ENCODE measurements at places on chromosomes 12 and 14.
A peak's percentile ranks its signal among the peaks of the same experiment; 100 is the strongest.

DNA sequence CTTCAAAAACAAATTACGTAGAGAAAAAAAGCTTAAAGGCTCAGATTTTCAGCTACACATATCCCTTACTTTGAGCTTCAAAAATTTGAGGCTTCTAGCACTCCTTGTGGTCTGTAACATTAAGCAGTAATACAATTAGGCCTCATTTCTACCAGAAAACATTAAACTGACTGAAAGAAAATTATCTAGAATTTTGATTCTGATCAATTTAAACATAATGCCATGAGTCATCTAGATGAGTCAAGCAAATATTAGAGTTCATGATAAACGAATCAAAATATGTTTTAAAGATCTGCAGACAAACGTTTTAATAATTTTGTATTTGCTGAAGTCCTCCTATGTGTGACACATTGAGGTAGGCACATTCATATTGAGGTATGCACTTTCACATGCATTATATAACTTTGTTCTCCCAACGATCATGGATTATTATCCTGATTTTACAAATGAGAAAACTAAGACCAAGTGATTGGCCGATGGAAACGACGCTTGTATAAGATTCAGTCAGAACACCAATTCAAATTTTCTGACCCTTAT, 4.3 kb downstream of the OSBPL8 start:
- no peak for DNase-seq

GRCh38 chr14:90999299-90999698, 61.1 kb downstream of the RPS6KA5 start:
- DNase-seq = no peak

DNA sequence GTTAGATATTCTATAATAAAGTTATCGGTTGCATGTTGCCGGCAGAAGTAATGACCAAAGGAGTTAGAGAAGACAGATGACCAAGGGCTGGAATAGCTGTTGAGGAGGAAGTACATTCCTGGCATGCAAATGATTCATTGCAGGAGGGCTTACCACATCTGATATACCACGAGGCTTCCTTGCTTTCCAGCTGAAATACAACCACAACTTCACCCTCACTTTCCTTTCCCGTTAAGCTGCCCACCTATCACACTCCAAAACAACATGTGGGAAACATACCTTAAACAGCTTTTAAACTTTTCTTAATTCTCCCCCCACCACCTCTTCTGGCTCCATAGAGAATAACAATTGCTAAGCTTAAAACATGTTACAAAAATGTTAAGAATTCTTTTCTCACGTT, 594.1 kb downstream of the NRXN3 start:
- DNase-seq = no peak

GRCh38 chr12:85569261-85569660, 266.9 kb downstream of the RASSF9 start:
- DNase-seq = no peak

GRCh38 chr12:112906712-112907414, at the start of gene OAS1:
TSS of gene OAS1 (plus strand) at chr12:112906962. CDS start at chr12:112907040, 78 bp downstream.
- DNase-seq = no peak

DNA sequence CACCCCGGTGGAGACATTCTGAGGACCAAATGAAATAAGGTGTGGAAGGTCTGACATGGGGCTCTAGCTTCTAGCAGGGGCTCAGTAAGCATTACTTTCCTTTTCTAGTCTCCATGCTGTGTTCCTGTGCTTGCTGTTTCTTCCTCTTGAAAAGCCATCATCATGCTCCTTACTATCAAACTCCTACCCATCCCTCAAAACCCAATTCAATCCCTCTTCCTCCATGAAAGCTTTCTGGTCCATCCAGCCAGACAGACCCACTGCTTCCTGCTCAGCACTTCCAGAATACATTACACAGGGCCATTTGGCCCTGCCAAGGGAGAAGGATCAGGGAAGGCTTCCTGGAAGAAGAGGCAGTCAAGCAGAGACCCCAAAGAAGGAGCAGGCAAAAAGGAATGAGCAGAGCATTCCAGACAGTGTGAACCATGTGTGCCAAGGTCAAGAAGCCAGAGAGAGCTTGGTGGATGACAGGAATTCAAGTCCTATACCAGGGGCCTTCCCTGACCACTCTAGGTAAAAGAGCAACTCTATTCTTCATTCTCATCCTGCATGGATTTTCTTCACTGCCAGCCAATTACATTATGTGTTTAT, 59.5 kb downstream of the NUAK1 start:
- DNase-seq = no peak

DNA sequence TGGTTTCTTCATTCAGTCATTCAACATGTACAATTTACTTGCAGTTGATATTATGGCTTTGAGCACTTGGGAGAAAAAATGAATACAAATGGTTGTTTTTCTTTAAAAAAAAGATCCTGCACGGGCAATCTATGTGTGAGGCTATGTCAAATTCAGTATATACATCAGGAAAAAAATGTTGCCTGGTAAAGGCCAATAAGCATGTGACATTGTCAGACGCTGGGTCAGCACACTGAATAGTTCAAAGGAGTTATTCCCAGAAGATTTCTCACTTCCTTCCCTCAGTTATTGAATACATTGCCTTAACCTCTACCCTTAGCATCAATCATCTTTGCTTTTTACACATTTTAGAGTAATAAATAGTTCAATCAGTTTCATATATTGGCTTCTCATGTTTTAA, 319.2 kb downstream of the NUAK1 start:
- no peak for DNase-seq

GRCh38 chr12:123064885-123065619, 84.6 kb downstream of the ARL6IP4 start:
- peak; percentile 86 for DNase-seq

DNA sequence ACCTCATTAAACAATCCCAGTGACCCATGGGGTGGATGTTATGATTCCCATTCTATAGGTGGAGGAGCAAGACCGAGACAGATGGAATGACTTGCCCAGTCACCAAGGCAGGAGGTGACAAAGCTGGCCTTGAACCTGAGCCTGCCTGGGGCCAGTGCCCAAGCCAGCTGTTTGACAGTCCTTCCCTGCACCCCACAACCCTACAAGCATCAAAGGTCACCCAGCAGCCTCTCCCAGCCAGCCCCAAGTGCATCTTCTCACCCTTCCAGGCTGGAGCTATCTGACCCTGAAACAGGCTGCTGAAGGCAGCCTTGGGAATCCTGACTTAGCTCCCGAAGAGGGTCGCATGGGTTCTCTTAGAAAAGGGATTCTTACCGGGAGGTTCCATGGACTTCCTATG, 20.3 kb downstream of the MMAB start:
- no peak for DNase-seq

GRCh38 chr12:26164118-26164517, 31.3 kb upstream of the SSPN start:
- no peak for DNase-seq

GRCh38 chr14:96945721-96946120, 148.5 kb downstream of the VRK1 start:
- DNase-seq = no peak

GRCh38 chr12:38689704-38690103, 215.7 kb downstream of the CPNE8 start:
- DNase-seq = no peak

GRCh38 chr12:69329669-69330428, 18.3 kb upstream of the LYZ start:
- no peak for DNase-seq

DNA sequence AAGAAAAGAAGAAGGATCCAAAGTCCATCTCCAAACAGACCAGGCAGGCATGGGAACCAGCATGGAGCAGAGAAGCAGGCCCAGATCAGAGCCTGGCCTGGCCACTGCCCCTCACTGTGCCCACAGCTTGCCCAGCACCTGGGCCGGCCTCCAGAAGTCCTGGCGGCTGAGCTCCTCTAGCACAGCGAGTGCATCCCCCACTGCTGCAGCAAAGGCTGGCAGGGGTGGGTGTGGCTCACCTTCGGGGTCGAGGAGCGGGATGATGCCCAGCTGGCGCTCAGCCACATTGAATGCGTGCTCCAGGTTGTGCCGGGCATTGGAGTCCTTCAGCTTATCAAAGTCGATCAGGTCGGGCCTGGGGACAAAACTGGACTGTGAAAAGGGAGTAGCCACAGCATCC, 78.7 kb downstream of the SPTB start:
- no peak for DNase-seq

DNA sequence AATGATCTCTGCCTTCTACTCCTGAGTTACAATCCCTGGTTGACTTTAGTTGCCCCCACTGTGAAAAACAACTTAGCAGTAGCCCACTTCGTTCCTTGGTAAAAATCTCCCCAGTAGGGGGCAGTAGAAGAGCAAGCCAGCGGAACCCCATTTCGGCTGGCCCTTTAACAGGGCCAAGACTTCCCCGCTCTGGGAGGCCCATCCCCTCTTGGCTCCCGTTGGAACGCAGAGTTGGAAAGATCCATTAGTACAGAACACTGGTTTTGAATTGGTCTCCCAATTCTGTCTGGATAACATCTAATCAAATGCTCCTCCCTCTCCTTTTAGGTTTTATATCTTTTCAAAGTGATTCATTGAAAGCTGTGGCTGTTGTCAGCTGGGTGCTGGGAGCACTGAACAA, 1133.3 kb downstream of the BCL11B start:
- no peak for DNase-seq

DNA sequence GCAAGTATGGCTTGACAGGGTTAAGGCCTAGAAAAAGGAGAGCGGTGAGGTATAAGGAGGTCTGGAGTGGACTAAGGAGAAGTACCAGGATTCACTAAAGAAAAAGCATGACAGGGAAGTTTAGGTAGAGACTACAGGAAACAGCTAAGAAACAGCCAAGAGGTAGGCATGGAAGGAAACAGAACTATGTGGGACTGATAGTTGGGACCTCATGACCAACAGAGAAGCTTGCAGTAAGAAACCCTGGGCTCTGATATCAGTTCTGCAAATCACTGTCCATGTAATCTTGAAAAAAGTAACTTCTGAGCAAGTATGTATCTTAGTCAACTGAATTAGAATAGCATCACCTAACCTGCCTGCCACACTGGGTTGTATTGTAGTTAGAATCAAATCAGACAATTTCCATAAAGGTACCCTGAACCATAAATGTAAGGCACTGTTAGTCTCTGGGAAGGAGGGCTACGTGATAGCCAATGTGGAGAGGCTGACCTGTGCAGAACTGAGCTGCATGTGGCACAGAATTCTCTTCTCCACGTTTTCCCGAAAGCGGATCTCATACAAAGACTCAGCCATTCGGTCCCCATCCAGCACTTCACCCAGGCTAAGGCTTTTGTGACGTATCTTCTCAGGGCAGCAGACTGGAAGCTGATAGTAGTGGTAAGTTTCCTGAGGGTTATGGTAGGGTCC, 912 bp downstream of the TM9SF1 start:
- no peak for DNase-seq

DNA sequence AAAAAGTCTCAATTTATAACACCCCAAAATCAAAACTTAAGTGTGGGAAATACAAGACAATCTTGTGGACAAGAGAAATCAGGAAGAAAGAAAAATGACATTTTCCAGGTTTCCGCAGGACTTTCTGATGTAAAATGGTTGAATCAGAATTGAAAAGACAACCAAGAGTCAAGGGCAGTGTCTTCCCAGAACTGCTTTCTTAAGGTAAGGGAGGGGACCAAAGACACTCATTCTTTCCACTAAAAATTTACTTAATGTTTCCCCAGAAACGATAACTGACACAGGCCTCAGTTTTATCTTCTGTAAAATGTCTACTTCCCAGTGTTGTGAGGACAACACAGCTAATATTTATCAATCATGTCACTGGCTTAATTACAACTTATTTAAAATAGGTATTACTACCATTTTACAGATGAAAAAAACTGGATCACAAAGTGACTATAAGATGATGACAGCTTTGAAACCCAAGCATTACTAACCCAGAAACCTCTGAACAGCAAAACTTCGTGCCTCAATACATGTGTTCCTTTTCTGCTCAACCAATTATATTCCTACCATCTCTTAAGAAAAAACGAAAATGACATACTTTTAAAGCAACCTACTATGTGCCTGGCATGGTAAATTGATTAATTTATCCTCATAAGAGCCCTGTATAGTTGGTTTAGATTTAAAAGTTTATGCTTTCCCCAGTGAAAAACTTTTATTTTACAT, 4.6 kb downstream of the SINHCAF start:
- no peak for DNase-seq

DNA sequence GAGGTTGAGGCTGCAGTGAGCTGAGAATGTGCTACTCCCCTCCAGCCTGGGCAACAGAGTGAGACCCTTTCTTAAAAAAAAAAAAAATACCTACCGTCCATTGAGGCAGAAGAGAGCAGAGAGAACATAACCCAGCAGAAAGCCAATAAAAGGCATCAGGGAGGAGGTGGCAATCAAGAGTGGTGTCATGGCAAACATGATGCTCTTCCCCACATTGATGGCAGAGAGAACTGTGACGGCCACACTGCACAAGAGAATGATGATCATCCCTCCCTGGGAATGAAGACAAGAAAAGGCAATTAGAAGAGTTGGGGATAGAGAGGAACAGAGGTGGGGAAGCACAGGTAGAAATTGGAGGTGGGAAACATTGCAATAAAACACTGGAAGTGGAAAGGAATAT, 12.1 kb downstream of the SRSF5 start:
- DNase-seq = no peak

DNA sequence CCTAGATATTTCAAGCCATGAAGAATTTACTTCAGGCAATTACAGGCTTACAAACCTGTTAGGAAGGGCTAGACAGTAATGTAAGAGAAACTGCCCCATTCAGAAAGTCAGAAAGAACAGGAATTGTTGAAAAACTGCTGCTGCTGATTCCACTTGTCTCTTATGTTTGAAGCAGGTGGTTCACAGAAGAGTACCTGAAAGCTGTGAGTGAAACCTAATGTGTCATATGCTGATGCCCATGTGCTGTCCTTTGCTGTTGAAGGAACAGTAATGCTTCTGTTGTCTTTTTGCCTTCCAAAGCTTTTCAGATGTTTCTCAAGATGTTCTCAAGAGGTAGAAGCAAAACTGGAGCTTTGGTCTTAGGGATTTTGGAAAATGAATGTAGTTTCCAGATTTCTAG, 39.0 kb downstream of the MNAT1 start:
- DNase-seq = no peak
